ENCODE measurements at places on chromosomes 4 and X.

DNA sequence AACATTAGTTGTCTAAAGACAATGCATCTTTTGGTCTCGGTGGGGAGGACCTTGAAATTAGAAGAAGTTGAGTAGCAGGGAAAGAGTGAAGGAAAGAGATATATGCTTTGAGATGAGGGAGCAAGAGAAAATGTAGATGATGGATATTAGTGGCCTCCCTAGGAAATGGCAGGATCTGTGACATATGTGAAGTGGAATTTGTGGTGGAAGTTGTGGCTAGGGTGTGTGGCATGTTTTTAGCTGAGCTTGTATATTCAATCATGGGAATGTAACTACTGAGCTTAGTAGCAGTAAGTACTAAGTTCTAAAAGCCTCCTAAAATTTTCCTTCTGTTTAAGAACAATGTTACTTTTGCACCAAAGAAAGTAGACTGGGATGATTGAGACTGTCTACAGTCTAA, 382.8 kb upstream of the CTSO start:
- DNase-seq: no peak

GRCh38 chr4:140243278-140243753, 89.3 kb upstream of the MAML3 start:
- DNase-seq: no peak

- DNase-seq: no peak
These were observed 33.3 kb upstream of the CXCL6 start for GRCh38 chr4:73803213-73803612.

- DNase-seq: no peak
These were observed 7.2 kb downstream of the TBC1D14 start for GRCh38 chr4:6916587-6917460.

All from stimulated activated CD8-positive, alpha-beta memory T cell treated with anti-CD3 and anti-CD28 coated beads, Interleukin-2, amount 100 ng/mL, for 1 hour (primary cell).